EH (cell line): ENCODE measurements at places on chromosomes 5 and 9.

GRCh38 chr5:14176888-14177287 lies 33.7 kb downstream of the TRIO start:
- no peak for DNase-seq

- no peak for DNase-seq
Observed at GRCh38 chr5:56396634-56397033, 163.5 kb upstream of the ANKRD55 start.

DNA sequence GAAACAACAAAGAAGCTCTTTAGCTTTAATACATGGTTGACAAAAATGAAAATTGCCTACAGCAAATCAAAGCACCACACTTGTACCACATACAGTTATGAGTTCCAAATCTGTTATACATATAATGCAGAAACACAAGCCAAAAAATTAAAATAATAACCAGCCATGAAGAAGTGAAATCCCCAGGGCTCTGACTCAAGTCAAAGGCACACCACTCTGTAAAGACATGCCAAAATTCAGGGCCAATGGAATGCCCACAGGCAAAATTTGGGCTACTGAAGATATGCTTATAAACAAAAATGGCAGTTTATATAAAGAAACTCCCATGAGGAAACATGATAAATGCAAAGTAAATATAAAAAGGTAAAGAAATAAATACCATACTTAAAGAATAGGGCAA lies 29.0 kb downstream of the THBS4 start:
- peak; percentile 10 for DNase-seq

GRCh38 chr9:35306283-35306682 lies 144.5 kb downstream of the UNC13B start:
- DNase-seq: peak; percentile 72

- peak; percentile 38 for DNase-seq
Observed at GRCh38 chr9:6305954-6306563, 22.1 kb upstream of the TPD52L3 start.

GRCh38 chr5:2133080-2133479 lies 250.4 kb upstream of the IRX4 start:
- DNase-seq: no peak

- DNase-seq: peak; percentile 96
Observed at GRCh38 chr9:22097707-22098106, 88.6 kb upstream of the CDKN2B start.

- DNase-seq: peak; percentile 6
Observed at GRCh38 chr5:134051305-134051704, 46.5 kb upstream of the VDAC1 start.

- no peak for DNase-seq
Observed at GRCh38 chr5:124961521-124961920, 215.1 kb upstream of the ZNF608 start.

GRCh38 chr5:127192836-127193338 lies 97.7 kb upstream of the MEGF10 start:
- peak; percentile 2 for DNase-seq

DNA sequence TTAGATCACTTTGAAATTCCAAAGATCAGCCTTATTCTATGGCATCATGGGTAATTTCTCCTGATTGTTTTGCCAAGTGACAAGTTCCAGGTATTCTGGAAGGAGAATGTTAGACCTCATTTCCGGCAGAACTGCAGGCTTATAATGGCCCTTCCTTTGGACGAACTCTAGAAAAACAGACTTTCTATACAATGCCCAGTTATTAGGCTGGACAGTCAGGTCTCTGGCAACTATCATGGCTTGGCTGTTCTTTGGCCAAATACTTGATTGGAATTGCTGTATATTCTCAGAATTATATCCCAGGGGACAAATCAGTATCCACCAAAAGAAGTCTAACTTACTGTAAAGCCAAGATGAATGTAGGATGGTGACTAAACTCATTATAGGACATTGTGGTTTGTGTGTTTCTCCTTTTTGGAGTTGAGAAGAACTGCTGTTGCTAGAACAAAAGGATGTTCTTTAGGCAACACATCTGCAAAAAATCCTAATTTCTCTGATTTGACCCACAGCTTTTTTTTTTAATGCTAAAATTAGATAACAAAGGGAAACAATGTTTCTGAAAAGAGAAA lies 69.0 kb downstream of the ADAMTSL1 start:
- DNase-seq: no peak

DNA sequence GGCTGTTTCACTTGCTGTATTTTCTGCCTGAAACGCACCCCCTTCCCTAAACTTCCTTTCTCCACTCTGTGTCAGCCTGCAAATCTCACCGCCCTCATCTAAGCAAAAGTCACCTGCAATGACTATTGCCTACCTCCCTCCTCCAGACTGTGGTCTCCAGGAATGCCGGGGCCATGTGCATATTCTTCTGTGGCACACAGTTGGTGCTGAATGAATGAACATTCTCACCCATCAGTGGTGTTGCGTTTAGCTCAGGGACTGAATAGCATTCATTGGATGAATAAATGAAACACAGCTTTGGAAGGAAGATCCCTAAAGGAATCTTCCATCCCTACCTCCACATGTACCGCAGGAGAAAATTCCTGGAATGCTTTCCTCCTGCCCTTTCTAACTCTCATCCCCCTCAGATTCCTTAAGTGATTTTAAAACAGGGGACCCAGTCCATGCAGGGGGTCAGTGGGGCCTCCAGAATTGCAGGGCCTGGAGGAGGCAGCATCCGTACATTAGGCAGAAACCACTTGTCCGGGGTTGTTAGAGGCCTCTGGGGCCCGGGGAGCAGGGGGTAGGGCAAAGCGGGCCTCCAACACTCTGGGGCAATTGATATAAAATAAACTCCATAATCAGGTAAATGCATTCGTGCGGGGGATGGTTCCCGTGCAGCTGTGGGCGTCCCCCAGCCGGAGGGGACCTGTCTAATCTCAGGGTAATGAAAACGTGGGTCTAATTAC lies 28.3 kb upstream of the PTGS1 start:
- no peak for DNase-seq

GRCh38 chr5:127696683-127697082 lies 6.5 kb upstream of the CCDC192 start:
- peak; percentile 84 for DNase-seq

DNA sequence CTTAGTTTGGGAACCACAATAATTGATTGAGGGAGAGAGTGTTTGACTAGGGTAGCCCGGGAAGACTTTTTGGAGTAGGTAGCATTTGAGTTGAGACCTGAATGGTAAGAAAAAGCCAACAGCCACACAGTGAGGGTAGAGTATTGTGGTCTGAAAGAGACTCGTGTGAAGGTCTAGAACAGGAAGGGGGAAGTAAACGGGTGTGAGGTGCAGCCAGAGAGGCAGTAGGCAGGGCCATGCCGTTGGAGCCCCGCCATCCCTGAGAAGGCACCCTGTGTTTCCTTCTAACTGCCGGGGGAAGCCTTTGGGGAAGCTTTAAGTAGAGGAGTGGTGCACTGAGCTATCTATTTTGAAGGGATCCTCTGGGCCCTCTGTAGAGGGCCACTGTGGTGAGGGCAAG lies 3.5 kb upstream of the F2RL2 start:
- no peak for DNase-seq

GRCh38 chr5:132301344-132302271 lies 7.4 kb downstream of the SLC22A4 start:
- no peak for DNase-seq

- no peak for DNase-seq
Observed at GRCh38 chr9:75455444-75455921, 367.2 kb downstream of the OSTF1 start.

GRCh38 chr5:154486427-154486866 lies 8.4 kb upstream of the HAND1 start:
- DNase-seq: no peak

- DNase-seq: peak; percentile 53
Observed at GRCh38 chr9:125659201-125659840, 47.7 kb downstream of the MAPKAP1 start.
